ENCODE measurements at places on chromosomes 1 and 21.

GRCh38 chr1:2084306-2084705 lies 34.1 kb downstream of the PRKCZ start:
- no peak for DNase-seq

- DNase-seq = no peak
These were observed 25.8 kb downstream of the COL18A1 start for GRCh38 chr21:45430521-45431501.

DNA sequence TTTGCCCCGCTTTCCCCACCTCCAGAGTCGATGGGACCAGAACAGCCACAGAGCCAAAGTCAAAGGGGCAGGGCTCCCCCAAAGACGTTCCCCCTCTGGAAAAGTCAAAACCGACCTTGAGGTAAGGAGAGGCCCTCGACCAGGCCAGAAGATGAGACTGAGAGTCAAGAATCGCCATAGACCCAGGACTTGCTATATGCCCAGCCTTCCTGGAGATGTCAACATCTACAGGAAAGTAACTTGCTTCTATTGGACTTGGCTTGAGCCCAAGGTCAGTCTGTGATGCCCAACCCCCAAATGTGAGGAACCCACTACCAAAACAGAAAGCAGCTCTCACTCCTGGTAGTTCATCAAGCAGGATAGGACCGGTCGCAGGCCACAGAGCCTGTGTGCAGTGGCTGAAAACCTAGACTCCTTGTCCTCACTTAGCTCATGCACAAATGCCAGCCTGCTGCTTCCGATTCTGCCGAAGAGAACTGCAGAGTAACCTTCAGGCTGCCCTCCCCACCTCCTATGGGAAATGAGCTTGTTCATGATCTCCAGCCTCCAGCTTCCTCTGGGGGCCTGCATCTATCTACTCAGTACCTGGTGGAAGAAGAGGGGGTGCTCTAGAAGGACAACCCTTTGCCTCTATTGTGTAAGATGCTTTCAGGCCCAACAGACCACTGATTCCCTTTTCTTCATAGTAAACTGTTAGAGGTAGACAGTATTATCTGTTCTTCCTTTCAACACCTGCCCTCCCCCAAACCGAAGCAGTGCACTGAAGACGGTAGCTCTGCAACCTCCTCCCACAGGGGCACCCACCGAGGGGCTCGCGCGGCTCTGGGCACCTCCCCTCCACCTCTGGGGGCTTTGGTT lies 1.4 kb downstream of the ACOT7 start:
- DNase-seq = no peak

DNA sequence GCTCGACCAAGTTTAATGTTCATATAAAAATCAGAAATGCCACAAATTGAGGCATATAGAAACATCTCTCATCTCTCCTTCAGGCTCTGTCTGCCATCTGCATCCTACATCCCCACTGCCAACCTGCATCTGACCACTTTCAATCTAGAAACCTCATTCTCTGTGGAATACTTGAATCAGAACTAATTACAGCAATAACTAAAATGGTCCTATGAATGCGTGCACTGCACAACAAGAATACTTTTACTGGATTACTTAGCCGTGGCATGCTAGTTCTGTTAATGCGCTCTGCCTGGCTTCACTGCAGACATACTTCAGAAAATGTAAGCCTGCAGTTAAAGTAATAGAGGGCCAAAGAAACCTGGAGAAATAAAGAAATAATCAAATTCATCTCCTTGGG lies 89.8 kb upstream of the NR5A2 start:
- DNase-seq = no peak

GRCh38 chr1:197660389-197660788 lies 114.9 kb downstream of the DENND1B start:
- DNase-seq = no peak

- no peak for DNase-seq
These were observed 22.1 kb upstream of the EYA3 start for GRCh38 chr1:28110555-28110954.

DNA sequence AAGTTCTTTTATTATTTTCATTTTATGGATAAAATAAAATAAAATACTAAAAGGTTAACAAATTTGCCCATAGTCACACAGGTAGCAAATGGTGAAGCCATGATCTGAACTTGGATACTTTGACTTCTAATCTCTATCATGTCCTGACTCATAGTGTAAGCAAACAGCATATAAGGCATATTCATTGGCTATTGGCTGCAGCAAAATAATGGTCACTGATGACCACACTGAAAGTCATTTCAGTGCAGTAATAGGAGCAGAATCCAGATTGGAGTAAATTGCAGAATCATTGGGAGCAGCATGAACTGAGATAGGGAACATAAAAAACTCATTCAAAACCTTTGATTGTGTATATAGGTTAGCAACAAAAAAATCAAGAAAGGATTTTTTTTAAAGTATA lies 262.9 kb downstream of the PLA2G4A start:
- DNase-seq = no peak

- no peak for DNase-seq
These were observed 232.1 kb upstream of the KAZN start for GRCh38 chr1:14366091-14367018.

- DNase-seq = peak; percentile 67
These were observed 2.4 kb downstream of the ARID1A start for GRCh38 chr1:26697978-26698849.

DNA sequence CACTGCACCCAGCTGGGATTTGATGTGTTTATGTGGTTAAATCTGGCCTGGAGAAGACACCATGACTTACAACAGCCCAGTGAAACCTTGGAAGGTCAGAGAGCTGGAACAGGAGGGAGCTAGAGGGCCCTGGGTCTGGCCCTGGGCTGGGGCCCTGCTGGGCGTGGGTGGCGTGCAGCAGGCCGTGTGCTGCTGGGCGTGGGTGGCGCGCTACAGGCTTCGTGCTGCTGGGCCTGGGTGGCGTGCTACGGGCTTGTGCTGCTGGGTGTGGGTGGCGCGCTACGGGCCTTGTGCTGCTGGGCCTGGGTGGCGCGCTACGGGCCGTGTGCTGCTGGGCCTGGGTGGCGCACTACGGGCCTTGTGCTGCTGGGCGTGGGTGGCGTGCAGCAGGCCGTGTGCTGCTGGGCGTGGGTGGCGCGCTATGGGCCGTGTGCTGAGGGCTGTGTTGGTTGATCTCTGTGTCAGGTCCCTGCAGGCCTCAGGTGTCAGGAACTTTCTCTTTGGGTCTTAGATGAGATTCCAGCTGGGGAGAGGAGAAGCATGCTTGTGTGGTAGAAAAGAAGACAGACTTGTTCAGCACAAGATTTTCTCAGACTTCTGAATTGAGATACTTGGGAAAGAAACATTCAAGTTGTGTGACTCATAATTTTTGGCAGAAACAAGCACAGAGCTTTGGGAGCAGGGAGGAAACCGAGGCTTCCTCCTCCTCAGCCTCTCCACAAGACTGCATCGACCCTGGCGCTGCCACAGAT lies 66.0 kb downstream of the COL18A1 start:
- DNase-seq = no peak

DNA sequence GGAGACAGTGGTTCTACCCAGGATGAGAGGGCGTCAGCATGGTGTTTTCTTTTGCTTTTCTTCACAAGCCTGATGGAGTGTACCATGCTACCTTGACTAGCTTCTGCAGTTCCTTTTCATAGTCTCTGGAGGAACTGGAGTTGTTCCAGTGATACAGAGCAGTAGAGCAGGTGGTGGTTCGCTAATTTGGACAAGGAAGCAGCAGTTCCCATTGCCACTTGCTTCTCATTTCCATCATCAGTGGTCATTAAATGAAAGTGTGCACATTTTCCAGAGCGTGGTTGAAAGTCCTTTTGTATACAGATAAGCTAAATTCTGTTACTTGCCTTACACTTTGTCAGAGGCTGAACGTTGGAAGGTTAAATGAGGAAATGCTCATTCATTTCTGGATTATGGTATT lies 182.3 kb downstream of the C1orf21 start:
- no peak for DNase-seq

- no peak for DNase-seq
These were observed 2.2 kb downstream of the ZNF436 start for GRCh38 chr1:23367451-23367790.

DNA sequence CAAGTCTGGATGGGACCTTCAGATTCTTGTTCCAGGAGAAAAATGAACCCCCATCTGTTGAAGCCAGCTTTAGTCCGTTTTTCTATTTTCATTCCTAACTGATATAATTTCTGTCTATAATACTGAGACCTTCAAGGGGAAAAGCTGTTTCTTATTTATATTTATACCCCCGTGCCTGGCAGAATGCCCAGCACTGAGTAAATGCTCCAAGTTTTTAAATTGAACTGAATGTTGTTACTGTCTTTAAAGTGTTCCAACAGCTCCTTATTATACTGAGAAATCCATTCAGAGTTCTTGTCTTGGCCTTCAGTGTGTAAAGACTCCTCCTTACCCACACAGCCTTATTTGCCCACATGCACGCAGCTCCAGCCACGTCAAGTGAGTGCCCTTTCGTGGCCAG lies 178.6 kb upstream of the HMGB4 start:
- DNase-seq = no peak

Data from D341Med (cell line).